WERI-Rb-1 (cell line): ENCODE measurements at places on chromosomes 4 and X.
A peak's percentile ranks its signal among the peaks of the same experiment; 100 is the strongest.

DNA sequence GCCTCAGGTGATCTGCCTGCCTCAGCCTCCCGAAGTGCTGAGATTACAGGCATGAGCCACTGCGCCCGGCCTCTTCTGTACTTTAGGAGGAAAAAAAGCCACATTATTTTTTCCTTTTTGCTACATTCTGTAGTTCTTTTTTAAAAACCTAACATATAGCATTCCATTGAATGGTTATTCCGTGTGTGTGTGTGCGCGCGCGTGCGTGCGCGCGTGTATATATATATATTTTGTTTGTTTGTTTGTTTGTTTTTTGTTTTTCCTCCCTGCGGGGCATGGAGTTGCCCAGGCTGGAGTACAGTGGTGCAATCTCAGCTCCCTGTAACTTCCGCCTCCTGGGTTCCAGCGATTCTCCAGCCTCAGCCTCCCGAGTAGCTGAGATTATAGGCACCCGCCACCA, 59.5 kb downstream of the ARHGAP10 start:
- no peak for DNase-seq

DNA sequence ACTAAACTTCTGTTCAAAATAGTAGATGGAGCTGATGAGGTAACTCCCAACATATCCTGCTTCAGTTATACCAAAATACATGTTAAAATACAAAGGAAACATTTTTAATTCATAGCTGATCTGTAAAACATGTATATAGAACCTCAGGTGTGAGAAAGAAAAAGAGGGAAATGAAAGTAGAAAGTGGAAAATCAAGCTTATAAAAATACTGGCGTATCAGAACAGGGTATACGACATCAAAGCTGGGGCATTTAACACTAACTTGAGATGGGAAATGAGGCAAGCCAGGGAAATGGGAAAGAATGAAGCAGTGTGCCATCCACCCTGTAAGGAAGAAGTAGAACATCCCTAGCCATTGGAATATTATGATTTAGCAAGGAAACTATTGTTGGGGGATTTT, 767.5 kb downstream of the DMD start:
- no peak for DNase-seq

DNA sequence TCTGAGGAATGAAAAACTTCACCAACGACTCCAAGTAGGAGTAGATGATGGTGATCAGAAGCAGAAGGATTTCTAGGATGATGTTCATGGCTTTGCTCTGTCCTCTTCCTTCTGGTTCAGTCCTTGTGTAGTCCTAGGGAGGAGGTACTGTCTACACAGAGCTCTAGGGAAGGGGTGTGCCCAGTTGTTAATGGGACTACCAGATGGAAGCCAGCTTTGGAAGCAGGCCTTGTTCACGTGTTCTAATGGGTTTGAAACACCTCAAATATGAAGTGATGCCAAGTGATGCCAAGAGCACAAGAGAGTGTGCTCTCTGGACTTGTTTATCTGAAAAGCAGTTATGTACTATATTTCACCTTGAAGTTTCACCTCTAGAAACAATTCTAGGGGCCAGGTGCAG, at the start of gene HSD17B13:
TSS of gene HSD17B13 (minus strand) at position 129 of the 400 bp plus-strand sequence. CDS start at position 88, 41 bp downstream.
- no peak for DNase-seq

DNA sequence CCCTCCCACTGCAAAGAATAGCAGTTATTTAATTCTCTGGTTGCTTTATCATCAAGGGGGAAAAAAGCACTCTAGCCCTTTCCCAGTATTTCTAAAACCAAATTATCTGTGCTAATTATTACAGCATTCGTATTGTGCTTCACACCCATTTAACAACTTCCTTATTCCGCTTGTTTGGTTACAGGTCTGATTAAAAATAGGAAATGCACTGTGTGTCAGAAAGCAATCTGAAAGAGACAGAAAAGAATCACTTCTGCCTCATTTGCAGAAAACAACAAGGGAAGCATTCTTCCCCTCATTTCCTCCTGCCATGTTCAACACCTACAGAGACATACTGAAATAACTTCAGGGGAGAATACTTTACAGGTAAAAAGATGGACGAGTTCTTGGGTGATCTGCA, 114.9 kb upstream of the MAP3K15 start:
- no peak for DNase-seq

DNA sequence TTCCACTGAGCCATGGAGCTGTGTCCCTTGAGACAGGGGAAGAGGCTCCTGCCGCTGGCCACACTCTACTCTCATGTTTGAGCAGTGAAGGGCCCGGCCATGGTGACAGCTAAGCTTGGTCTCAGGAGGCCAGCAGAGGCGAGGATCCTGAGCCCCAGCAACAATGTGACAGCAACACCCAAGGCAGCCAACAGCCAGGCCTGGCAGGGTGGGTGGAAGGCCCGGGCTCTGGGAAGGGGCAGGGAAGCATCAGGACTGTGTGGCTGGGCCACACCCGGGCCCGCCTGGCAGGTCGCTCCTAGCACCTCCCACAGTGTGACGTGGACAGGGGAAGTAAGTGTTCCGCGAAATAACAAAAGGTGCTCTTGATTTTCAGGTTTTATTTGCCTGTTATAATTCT, 24.8 kb downstream of the L1CAM start:
- DNase-seq, result no peak

- no peak for DNase-seq
Observed at GRCh38 chr4:76758290-76758882, 139.6 kb downstream of the SOWAHB start.

GRCh38 chr4:145388043-145388442, 93.6 kb upstream of the SMAD1 start:
- DNase-seq, result no peak

- no peak for DNase-seq
Observed at GRCh38 chr4:186647821-186648220, 75.8 kb downstream of the FAT1 start.

DNA sequence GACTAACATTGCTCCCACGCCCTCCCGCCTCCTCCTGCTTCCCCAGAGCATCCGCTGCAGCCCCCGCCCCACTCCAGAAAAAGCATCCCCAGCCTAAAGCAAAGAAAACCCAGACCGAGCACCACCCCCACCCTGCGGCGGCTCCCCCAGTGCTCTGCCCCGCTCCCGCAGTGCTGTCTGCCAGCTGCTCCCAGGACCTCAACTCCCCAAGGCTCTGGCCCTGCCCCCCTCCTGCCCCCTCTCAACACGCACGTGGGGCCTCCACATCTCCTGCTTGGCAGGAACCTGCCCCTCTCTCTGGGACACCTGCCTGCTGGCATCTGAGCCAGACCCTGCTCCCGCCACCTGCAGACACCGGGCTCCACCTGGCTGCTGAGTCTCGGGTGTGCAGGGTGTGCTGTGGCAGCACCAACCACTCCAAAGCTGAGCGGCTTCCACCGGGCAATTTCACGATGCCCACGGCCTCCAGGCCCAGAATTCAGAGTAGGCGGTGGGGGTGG, 79.4 kb downstream of the FAM53A start:
- DNase-seq, result peak; percentile 43

DNA sequence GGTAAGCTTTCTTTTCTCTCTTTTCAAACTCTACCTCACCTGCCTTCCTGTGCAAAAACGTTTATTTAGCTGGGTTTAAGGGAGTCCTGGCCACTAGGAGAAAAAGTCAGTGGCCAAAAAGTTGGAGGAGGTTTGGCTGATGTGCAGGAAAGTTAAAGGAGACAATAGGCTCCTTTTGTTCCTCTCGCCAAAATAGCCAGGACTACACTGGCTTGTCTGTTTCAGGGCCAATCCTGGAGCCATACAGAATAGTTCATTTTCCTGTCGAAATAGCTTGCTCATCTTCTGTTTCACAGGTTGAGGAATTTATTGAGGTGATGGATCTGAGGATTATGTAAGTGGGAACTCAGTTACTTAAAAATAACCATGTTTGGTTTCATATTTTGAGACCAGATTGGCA, 423 bp downstream of the HEPH start:
- no peak for DNase-seq

- DNase-seq, result no peak
Observed at GRCh38 chr4:7694324-7694723, 245.3 kb downstream of the AFAP1 start.

- no peak for DNase-seq
Observed at GRCh38 chr4:74105656-74106280, 6.8 kb upstream of the CXCL2 start.

DNA sequence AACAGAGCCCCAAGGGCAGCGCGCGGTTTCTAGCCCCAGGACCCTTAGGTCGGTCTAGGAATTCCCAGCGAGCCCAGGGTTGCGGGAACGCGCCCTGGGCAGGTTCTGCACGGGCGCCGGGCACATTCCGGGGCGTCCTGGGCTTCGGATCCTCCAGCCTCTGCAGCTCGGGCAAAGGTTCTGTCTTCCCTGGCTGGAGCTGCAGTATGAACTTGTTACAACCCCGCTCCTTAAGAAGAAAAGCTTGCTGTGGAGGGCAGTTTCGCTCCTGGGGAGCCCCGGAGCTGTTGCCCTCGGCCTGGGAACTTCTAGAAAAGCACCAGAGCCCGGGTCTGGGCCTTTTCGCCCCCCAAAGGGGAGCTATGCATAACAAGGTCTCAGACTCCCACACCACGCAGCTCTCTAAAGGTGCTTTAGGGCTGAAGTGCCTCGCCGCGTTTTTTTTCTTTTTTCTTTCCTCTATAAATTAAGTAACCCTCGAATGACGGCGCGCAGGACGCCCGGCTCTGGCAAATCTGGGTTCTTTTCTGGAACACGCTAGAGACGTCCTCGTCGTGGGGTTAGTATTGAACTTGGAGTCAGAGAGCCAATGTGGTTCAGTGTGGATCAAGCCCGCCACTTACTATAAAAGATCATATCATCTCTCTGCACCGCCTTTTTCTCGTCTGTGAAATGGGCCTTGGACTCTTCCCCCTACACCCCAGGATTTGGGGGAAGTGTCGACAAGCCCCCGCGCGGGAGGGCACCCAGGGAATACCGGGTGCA, 5.7 kb downstream of the MSX1 start:
- DNase-seq, result no peak

- DNase-seq, result no peak
Observed at GRCh38 chrX:85140964-85141363, 102.6 kb downstream of the SATL1 start.

GRCh38 chr4:53563824-53564223, 27.5 kb downstream of the LNX1 start:
- DNase-seq, result no peak
